T-helper 9 cell (primary cell): ENCODE measurements at places on chromosomes 1 and 21.
A peak's percentile ranks its signal among the peaks of the same experiment; 100 is the strongest.

DNA sequence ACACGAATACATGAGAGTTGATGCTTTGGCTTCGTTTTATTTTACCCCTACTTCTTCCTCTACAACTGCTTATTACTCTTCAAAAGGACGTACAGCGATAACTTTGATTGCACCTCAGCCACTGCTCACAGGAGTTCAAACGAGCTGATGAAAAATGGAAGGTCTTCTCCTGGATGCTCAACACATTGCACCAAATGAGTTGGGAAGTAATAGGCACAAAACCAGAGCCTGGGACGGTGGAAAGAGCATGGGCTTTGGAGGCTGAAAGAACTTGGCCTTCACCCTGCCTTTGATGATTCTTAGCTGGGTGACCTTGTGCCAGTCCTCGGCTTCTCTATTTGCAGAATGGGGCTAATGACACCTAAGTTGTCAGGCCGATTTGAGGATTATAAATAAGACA, 4.8 kb downstream of the CD53 start:
- DNase-seq = no peak

- peak; percentile 80 for DNase-seq
These were observed 28.4 kb downstream of the TMCC2 start for GRCh38 chr1:205255941-205256780.

GRCh38 chr1:182170891-182171461, 109.5 kb upstream of the ZNF648 start:
- DNase-seq = no peak

DNA sequence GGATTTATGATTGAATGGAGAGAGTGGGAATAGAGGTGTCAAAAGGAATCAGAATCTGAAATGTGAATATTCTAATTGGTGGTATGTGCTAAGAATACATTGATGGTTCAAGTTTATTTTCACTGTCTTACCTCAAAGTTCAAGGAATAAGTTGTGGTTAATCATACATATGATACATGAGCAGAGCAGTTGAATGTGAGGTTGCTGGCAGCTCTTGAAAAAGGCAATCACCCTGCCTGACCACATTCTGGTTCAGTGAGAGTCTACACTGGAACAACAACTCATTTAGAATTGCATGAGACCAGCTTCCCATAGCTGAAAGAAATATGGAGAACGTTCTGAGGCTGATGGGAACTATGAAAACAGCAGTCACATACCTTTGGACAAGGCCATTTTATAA, 68.3 kb upstream of the ARHGAP29 start:
- no peak for DNase-seq

DNA sequence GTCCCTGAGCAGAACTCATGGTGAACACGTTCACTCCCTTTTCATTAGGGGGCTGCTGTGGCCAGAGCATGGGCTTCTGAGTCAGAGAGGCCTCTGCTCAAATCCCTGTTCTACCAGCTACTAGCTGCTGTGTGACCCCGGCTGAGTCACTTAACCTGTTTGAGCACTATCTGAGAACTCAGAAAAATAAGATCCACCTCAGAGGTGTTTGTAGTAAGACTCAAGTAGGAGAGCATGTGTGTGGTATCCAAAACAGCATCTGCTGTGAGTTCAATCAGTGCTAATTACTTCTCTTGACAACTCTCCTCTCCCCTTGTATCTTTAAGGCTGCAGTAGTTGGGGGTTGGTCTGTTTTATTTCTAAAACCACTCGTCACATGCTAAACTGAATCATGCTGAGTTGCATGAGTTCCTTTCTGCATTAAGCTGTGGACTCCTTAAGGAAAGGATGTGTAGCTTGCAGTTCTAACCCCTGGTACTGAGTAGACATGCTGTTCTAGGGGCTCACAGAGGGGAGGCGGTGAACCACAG, 39.7 kb upstream of the JUN start:
- DNase-seq = no peak

- DNase-seq = no peak
These were observed 281.0 kb upstream of the RUNX1 start for GRCh38 chr21:35329940-35330660.

- no peak for DNase-seq
These were observed 66.5 kb upstream of the GADD45A start for GRCh38 chr1:67618285-67619018.

DNA sequence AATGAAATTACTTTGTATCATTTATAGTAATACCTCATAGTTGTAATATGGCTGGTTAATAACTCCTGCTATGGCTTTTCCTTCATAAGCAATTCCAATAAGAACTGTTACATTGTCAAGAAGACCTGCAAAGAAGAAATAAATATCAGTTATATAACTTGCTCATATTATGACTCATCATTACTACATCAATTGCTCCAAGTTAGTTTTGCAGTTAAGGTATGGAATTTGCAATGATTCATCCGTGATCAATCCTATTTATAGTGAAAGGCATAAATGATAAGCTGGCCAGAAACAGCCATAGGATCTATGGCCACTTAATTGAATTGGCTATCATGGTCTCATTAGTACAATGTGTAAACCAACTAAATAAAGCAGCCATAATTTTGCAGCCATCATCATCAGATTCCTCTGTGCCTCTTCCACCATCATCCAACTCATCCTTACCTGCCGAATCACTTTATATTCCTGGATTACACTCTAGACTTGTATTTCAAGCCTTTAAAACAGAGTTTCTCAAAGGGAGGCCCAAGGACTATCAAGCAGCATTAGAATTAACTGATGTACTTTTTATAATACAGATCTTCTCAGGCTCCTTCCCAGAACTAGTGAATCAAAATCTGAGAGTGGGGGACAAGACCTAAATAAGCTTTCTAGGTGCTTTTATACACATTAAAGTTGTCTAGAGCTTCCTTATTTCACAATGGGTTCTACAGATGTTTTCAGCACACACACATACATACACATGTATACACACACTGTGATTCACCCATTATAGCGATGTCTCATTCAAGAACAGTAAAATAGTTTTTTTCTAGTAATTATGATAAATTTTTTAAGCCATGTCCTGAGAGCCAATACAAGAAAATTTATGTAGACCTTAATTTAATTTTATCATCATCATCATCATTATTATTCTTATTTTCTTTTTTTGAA, 21.2 kb upstream of the EPRS1 start:
- no peak for DNase-seq

- DNase-seq = no peak
These were observed 326.8 kb downstream of the HHAT start for GRCh38 chr1:210655511-210655910.

DNA sequence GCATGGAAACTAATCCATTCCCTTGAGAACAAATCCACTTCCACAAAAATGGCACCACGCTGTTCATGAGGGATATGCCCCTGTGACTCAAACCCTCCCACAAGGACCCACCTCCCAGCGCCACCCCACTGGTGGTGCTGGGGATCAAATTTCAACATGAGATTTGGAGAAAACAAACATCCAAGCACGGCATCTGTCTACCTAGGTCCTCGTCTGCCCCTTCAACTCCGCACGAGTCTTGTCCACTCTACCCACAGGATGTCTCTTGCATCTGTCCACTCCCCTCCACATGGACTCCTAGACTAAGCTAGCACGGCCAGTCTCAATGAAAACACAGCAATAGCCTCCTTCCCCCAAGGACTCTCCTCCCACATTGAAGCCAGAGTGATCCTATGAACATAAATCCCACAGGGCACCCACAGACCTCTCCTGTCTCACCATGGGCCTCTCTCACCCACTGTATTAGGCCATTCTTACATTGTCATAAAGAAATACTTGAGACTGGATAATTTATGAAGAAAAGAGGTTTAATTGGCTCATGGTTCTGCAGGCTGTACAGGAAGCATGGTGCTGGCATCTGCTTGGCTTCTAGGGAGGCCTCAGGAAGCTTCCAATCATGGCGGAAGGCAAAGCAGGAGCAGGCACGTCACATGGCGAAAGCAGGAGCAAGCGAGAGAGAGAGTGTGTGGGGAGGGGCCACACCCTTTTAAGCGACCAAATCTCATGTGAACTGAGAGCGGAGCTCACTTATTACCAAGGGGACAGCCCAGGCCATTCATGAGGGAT, 101.4 kb downstream of the TOMM20 start:
- DNase-seq = no peak

DNA sequence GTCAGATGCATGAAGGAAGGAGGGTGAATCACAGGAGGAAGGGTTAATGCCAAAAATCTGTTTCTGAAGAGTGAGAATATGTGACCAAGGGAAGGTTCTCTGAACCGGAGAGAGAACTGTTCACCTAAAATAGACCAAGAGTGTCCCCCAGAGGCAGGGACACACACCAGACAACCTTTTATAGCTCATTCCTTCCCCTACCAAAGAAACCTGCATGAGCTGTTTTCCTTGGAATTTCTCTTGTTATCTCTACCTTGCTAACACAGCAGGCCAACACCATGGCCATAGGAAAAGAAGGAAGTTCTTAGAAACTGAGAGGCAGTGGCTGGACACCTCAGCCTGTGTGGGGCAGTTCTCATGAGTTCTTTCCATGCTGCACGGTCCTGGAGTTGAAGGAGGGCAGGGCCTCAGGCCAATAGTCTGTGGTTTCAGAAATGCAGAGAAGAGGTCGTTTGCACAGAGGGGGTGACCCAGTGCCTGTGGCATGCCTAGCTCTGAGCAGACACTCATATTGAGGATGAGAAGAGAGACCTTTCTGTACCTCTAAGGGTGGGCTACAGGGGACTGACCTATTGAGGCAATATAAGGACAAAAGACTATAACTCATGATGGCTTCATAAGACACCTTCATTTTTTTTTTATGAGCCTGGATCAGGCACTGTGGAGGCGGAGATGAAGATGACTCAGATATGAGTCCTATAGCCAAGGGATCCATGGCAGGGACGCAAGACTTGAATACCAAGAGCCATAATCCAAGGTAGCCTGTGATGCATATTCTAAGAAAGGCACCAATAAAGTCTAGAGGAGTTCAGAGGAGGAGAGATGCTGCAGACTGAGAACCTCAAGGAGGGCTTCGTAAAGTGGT, 39.4 kb downstream of the IGFN1 start:
- no peak for DNase-seq

DNA sequence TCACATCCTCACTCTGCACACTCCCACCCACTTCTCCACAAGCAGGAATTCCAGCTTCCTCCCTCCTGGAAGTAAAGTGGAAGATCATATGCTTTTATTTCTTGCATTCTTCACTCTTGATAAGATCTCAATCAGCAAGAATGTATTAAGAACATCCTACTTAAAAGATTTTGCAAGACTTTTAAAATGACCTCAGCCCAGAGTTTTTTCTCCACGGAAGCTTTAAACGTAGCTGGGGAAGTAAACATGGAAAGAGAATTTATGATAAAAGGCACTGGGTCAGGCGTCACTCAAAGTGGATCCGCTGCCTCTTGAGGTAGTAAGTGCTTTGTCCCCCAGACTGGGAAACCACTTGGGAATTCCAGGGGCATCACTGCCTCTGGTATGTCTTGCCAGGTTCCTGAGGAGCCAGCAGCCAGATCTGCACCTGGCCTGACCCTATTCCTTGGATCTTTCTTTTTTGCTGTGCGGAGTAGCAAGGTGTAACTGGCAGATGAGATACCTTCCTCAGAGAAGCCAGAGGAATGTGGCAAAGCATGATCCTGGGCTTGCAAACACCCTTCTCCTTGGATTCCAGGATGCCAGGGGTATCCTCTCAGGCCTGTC, 33.9 kb downstream of the CDK18 start:
- no peak for DNase-seq

DNA sequence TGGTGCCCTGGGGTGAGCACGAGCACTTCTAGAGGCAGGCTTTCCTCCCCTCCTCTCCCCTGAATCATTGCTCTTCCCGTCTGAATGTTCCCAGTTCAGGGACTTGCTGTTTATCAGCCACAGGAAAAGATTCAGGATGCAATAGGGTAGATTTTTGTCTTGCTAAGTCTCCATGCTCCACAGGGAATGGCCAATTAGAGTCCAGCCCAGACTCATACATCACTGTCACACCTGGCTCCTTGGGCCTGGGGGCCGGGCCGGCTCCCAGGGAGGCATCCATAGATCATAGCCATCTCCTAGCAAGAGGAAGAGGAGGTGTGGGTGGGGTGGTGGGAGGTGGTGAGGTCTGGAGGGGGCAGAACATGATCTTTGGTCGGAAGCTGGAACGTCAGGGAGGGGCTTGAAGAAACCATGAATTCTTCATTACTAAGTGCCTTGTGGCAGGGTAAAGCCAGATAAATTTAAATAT, 83.4 kb downstream of the LRRN2 start:
- no peak for DNase-seq

DNA sequence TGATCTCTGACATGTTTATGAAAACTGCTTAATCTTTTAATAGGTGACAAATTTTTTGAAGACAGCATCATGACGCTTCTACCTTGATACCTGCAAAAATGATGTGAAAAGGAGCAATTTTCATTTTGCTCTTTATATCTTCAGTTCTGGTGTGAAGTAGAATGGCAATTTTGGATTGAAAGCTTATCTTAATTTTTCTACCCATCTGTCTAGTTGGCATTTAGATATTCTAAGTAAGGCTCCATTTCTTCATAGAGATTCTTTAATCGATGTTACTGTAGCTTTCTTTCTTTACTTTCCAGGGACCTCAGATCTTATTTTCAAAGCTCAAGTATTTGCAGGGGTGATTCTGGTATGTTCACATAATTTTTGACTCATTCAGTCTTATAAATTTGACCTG, 32.3 kb upstream of the GPR52 start:
- DNase-seq = no peak

DNA sequence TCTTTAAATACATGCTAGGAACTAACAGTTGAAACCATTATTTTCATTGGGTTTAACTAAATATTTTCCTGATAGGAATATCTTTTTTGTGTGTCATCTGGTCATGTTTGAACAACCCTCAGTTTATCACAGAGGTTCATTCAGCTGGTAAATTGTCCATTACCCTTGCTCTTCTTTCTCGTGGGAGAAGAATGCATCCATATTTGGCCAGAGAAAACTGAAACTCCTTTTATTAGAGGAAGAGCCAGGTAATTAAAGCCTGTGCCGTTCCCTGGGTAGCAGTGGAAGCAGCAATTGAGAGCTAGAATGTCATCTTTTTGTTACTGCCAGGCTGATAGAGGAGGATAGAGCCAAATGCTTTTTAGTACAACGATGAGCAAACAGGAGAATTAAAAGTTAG, 587.2 kb upstream of the ZRANB2 start:
- no peak for DNase-seq
